ENCODE measurements at places on chromosomes 6 and 20.

DNA sequence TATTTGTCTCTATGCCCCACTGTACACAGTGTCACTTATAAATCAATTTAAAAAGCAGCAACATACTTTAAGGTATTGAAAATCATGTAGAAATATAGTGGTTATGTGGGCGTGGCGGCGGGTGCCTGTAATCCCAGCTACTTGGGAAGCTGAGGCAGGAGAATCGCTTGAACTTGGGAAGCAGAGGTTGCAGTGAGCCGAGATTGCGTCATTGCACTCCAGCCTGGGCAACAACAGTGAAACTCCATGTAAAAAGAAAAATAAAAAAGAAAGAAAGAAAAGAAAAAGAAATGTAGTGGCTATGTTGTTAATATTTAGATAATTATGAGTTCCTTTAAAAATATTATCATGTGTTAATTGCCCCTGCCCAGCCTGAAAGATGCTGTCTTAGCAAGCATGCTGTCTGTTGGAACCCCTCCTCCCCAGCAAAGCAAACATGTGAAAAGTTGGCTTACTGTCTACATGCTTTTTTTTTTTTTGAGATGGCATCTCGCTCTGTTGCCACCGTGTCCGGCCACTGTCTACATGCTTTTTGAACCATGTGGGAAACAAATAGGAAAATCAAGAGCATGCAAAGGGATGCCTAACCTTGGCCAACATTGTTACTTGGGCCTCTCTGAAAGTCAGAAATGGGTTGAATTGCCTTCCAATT is 151.4 kb upstream of the TSHZ2 start:
- DNase-seq = no peak

GRCh38 chr6:101956961-101957360 is 563.5 kb downstream of the GRIK2 start:
- DNase-seq = no peak

- DNase-seq = no peak
These were observed 14.6 kb upstream of the MYB start for GRCh38 chr6:135166515-135166914.

GRCh38 chr20:5734602-5735001 is 15.6 kb upstream of the SHLD1 start:
- no peak for DNase-seq

GRCh38 chr20:12941025-12941424 is 67.7 kb upstream of the SPTLC3 start:
- no peak for DNase-seq

DNA sequence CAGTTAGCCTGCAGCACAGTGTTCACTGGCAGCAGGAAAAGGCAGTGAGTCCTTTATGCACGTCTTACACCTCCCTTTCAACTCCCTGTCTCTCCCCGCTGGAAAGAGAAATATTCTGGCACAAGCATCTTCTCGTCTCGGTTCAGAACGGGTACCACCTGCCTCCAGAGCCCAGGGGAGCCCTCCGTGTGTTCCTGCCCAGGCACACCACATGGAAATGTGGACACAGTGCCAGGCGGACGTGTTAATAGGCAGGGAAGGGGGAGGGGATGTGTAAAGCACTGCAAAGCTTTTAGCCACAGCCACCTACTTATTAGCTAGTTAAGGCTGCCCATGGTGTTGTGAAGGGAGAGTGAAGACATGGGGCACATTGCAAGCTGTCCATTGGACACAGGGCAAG is 219.7 kb downstream of the FARS2 start:
- DNase-seq = no peak

- no peak for DNase-seq
These were observed 3.9 kb downstream of the ETV7 start for GRCh38 chr6:36383606-36384005.

DNA sequence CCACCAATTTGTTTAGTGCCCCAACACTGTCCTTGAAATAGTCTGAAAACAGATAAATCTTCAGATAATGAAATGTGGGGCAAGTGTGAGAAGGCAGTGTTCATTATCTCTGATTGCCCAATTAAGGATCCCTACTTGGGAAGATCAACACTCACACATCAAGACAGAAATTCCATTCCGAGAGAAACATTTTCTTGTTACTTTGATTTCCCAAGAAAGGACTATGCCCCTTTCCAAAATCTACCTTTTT is 16.2 kb downstream of the HMGN4 start:
- no peak for DNase-seq

- DNase-seq = no peak
These were observed 3.7 kb downstream of the SCGN start for GRCh38 chr6:25655723-25656122.

DNA sequence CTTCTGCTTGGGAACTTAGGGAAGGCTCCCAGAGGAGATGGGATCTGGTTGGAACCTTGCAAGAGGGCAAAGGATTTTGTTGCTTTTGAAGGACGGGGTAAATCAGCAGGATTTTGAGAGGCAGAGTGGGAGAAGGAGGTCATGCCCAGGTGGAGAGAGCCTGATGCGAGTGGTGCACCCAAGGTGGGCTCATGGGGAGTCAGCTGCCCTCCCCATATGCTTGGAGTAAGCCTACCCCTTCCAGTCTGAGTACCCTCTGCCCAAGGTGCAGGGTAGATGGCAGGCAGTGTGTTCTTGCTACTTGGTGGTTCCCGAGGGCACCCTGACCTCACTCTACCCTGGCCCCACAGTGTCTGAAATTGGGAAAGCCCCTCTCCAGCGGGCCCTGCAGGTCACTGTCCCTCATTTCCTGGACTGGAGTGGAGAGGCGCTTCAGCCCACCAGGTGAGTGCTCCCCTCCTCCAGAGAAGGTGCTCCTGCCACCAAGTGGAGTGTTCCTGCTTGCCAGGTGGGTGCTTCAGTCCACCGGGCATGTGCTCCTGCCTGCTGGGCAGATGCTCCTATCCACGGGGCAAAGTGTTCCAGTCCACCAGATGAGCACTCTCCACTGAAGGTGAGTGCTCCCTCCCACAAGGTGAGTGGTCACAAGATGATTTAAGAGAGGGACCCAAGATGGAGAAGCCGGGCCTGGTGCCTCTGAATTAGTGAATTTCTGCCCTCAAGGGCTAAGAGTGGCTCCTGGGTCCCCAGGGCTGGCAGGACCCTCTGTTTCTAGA is 3.4 kb downstream of the BPIFB2 start:
- DNase-seq = no peak

GRCh38 chr20:53873230-53873604 is 197.2 kb downstream of the BCAS1 start:
- no peak for DNase-seq

DNA sequence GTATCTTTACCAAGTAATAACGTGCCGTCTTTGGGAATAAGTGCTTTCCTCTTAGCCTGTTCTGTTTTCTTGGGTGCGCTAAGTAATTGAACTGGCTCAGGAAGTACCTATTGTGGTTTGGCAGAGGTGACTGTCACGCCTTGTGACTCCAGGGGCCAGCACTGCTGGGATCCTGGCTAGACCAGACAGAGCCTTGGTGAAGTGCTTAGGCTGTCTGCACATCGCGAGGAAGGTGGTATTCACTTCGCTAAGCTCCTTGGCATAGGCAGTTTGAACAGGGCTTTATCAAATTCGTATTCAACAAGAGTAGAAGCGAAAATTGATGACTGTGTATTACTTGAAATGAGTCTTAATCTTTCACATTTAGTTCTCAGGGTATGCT is 17.6 kb downstream of the PRDM1 start:
- DNase-seq = no peak

GRCh38 chr6:56025795-56026194 is 150.4 kb upstream of the BMP5 start:
- no peak for DNase-seq

- DNase-seq = no peak
These were observed 80.9 kb upstream of the TAB2 start for GRCh38 chr6:149236589-149236988.

- DNase-seq = no peak
These were observed 163.4 kb downstream of the UBE3D start for GRCh38 chr6:82902290-82902689.

GRCh38 chr6:115969930-115970273 is 90.8 kb downstream of the FRK start:
- no peak for DNase-seq

- no peak for DNase-seq
These were observed 53.8 kb upstream of the SLC22A23 start for GRCh38 chr6:3510617-3511016.

- no peak for DNase-seq
These were observed 44.6 kb upstream of the KCNK16 start for GRCh38 chr6:39366931-39367618.

DNA sequence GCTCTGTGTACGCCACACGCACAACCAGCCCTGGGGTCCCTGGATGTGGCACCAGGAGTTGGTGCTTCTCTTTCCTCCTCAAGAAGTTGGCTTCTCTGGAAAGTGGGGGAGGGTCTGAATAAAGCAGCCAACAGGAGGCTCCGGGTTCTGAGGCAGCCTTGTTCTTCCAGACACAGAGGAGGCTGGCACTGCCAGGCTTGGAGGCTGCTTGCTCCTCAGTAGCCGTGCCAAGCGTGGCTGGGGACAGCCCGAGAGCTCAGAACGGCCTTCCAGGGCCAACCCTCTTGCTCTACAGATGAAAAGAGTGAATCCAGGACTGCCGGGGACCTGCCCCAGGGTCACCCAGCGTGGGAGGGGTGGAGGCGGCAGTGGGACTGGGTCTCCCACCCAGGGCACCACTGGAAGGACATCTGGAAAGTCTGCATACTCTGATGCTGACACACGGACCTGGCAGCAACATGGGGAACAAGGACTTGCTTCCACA is 70.4 kb downstream of the SLC22A23 start:
- no peak for DNase-seq

GRCh38 chr20:44075191-44075949 is 111.6 kb downstream of the JPH2 start:
- DNase-seq = no peak

- no peak for DNase-seq
These were observed 86.6 kb downstream of the SESN1 start for GRCh38 chr6:109008054-109008453.

Data from amniotic stem cell (primary cell).